EH (cell line): ENCODE measurements at places on chromosomes 7 and 10.

GRCh38 chr7:51102828-51103227 lies 213.8 kb downstream of the COBL start:
- peak; percentile 35 for DNase-seq

GRCh38 chr7:45982907-45983719 lies 62.0 kb upstream of the IGFBP3 start:
- DNase-seq: no peak

DNA sequence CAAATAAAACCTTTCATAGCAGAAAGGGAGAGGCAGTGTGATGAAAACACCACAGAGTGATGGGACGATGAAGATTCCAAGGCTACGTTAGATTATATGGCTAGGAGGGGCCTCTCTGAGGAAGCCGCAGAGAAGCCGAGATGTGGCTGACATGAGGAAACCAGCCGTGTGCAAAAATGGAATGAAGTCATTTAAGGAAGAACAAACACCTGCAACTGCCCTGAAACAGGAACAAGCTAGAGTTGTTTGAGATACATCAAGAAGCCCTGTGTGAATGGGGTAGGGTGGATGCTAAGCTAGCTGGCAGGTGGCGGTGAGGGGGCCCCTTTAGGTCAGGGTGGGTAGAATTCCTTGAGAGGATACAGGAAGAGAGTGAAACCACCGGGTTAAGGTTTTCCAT lies 129.5 kb downstream of the KLF6 start:
- no peak for DNase-seq

GRCh38 chr7:75870557-75871161 lies 8.2 kb upstream of the RHBDD2 start:
- no peak for DNase-seq

GRCh38 chr7:31056775-31057346 lies 4.8 kb downstream of the ADCYAP1R1 start:
- no peak for DNase-seq

- no peak for DNase-seq
Measured at GRCh38 chr10:7491230-7491629, 80.4 kb upstream of the SFMBT2 start.

- DNase-seq: no peak
Measured at GRCh38 chr10:29613196-29613595, 21.6 kb downstream of the SVIL start.

- DNase-seq: no peak
Measured at GRCh38 chr7:66756889-66757288, 16.4 kb downstream of the RABGEF1 start.
